Fibroblast of the aortic adventitia (primary cell): ENCODE measurements at places on chromosomes 2 and 18. TPM values are rescaled to one million over a fixed set of nuclear protein-coding genes. Genes with fewer than 3 reads are reported as not detected.

GRCh38 chr2:1922402-1923025 is 178.2 kb upstream of the PXDN start:
- no peak for DNase-seq

DNA sequence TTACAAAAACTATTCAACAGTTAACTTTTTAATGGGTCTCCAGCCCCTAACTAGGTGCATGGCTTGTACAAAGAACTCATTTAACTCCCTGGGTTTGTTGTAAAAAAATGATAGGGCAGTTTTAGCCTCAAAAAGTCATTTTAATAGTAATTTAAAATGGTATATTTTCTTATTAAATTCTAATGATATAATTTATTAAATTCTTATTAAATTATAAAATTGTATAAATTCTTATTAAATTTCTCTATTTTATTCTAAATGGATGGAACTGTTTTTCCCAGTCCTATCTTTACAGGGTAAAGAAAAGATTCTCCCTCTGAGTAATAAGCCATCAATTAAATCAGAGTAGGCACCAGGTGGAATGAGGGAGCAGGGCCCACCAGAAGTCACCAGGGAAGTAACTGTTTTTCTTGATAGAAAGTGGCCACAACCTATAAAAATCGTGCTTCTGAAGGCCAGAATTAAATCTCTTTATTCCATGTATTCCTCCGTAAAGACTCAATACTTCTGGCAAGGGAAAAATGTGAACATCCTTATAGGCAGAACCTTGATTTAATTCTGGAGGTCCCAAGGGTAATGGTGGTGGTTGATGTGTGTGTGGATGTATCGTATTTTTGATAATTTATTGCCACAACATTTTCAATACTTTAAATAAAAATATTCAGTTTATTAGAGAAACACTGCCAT is 814 bp downstream of the FKBP7 start:
- DNase-seq: no peak

DNA sequence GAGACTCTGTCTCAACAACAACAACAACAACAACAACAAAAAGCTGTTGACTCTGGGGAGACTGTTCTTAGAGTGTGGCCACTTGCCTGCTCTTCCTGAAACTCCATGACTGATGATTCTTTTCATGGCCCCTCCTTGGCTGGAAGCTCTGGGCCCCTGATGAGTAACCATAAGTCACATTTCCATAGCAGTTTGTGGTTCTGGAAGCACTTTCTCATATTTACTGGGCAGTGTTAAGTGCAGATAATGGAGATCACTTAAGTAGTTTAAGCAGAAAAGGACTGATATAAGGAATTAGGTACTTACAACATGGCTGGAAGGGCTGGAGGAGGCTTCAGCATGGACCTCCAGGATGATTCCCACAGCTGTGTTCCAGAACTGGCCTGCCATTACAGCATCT is 147.3 kb upstream of the DLX2 start:
- DNase-seq: peak; percentile 83

DNA sequence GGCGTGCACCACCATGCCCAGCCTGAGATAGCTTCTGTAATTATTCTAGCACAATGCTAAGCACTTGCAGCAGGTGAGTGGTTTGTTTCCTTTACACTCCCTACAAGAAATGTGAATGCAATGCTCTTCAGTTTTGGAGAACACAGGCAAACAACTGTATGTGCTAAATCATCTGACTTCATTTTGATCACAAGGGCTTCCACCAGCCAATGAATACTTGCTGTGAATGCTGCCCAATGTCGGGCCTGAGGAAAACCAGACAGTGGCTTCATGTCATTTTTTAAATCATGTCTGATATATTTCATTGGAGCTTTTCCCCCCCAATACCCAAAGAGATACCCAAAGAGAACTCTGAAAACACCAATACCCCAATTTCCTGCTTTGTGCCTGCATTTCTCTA is 155.6 kb upstream of the XPO1 start:
- no peak for DNase-seq

Gene SATB2
- total RNA-seq: 2.3 and 12.7 TPM in 2 replicates

Gene TM4SF20
- 0.57 TPM in 1 of 2 replicates, not detected in the other for total RNA-seq
